ENCODE measurements at places on chromosomes 3 and 15.

- no peak for DNase-seq
These were observed 135.3 kb upstream of the TGFBR2 start for GRCh38 chr3:30471066-30471465.

DNA sequence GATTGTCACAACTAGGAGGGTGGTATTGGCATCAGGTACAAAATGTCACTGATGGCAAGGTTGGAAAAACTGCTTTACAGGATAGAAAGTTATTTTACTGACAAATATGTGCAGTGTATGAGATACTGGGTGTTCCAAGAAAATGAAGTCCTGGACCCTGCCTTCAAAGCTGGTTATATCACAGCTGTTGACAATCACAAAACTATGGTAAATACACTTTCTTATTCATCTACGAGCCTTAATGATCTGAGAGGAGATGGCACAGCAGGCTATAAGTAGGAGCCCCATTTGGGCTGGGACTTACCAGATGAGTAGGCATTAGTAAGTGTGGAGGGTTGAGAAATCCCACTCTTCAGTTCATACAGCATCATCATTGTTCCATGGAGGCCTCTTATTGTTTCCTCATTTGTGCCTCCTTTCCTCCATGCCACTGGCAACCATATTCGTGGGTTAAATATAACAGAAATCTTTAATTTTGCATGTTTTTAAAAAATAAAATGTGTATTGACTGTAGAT lies 66.9 kb downstream of the CMTM8 start:
- DNase-seq: no peak

DNA sequence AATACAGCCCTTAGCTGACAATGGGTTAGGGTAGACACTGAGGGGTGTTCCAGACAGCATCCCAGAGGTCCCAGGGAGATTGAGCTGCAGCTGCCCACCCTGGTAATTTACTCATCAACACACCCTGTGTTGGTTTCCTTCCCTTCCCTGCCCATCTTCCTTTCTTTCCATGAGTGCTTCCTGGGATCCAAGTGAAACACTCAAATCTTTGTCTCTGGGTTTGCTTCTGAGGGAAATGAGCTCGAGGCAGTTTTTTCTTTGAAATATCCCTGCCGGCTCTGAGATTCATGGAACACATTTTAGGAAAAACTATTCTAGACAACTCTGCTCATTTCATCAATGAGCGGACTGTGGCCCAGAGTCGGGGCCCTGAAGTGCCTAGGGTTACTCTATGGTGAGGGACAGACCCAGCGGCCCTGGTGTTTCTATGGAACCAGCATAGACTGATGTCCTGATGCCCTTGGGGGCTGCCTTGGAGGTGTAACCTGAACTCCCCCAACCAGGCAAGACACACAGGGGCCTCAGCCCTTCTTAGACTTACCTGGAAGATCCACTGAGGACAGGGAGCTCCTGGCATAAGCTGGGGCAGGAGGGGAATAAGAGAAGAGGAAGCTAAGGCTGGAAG lies 14.9 kb upstream of the CSRNP1 start:
- DNase-seq: no peak

GRCh38 chr3:73786321-73786807 lies 161.6 kb upstream of the PDZRN3 start:
- DNase-seq: no peak

GRCh38 chr3:194598771-194599557 lies 34.3 kb downstream of the TMEM44 start:
- no peak for DNase-seq

DNA sequence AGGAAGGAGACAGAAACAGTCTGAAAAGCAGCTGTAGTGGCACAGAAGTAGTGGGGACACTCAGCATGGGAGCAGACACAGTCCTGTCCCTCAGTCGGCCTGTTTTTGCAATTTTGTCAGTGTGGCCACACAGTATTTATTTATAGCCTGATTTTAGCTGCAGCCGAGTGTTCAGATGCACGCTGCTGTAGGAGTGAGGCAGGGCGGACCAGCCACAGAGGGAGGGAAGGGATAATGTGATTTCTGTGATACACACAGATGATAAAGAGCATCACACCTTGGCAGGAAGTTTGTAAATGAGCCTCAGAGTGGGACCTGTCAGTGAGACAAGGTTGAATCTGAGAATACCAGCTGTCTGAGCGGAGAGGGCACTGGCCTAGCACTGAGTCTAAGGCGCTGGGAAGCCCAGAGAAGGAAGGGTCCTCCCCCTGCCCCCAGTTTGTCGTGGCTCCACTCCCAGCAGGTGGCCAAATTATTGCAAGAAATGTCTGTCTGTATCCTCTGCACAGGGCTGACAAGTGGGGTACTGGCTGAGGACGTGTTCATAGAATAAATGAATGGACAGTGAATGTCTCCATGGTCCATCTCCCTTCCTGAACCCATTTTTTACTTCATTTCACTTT lies 3.8 kb downstream of the PSTPIP1 start:
- DNase-seq: no peak

DNA sequence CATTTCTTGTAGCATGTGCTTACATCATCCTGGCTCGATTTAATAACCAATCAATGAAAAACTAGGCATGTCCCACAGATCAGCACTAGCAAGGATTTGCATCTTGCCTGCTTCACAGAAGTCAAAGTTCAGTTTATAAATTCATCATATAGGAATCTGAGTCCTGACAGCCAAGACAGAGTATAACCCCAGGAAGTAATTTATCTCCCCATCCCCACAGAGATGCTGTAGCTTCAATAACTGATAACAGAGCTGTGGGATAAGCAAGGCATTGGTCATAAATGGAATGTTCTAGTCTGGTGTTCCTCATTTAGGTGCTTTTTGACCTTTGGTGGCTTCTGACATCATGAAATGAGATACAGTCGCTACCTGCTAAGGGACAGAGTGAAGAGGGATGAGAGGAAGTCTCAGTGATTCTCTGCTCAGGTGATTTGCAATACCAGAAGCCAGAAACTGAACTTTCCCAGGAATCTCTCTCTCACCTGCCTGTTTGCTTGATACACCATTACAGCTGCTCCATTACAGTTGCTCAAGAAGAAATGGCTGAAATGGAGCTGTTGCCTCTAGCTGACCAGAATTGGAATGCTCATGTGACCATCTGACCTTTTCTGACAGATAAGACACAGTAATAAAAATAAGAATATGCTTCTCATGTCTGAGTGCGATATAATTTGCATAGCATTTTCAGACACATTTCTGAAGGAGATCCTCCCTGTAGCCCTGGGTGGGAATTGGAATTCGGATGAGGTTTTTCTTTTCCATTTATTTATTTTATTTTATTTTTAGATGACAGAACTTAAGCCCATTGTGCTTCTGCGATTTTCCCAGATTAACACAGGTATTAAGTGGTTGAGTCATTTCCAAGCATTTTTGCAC lies 217.1 kb upstream of the KCNMB2 start:
- DNase-seq: no peak

GRCh38 chr3:110567029-110567428 lies 504.6 kb upstream of the NECTIN3 start:
- DNase-seq: no peak

DNA sequence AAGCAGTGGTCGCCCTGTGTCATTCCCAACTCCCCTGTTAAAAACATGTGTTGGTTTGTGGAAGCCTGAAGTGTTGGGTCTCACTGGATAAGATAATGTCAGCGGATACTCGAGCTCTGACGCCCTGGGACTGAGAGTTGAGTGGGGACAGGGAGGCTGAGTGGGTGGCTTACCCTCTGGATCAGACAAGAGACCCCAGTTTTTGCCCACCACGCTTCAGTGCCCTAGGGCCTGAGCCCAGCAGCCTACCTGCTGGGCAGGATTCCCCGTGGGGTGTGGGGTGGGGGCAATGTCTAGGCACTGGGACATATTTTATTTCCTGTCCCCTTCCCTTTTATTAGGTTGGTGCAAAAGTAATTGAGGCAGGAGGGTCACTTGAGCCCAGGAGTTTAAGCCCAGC lies 75.0 kb downstream of the SMAD6 start:
- DNase-seq: no peak

- no peak for DNase-seq
These were observed 101.6 kb downstream of the ZPLD1 start for GRCh38 chr3:102536456-102536855.

- peak; percentile 10 for DNase-seq
These were observed 611 bp downstream of the CTDSPL2 start for GRCh38 chr15:44427756-44428724.

GRCh38 chr3:157452097-157452496 lies 15.4 kb downstream of the PTX3 start:
- no peak for DNase-seq

GRCh38 chr15:42206406-42206805 lies 1.7 kb downstream of the VPS39 start:
- no peak for DNase-seq

GRCh38 chr3:4522947-4523346 lies 29.8 kb downstream of the ITPR1 start:
- DNase-seq: no peak

DNA sequence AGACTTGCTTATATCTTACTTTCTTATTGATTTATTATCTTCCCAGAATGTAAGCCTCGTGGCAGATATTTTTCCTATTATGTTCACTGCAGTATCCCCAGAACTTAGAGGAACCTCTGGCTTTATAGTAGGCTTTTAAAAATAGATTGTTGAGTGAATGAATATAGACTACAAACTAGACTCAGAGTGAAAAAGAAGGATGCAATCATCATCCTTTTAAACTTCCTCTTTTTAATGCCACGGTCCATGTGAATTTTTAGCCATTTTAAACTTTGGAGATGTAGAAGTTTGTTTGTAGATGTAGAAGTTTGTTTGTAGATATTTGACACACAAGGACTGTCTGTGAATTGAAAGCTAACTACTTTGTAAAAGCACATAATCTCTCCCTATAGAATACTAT lies 7.2 kb upstream of the P2RY12 start:
- DNase-seq: no peak

GRCh38 chr15:64348455-64348854 lies 7.5 kb downstream of the CSNK1G1 start:
- DNase-seq: no peak

DNA sequence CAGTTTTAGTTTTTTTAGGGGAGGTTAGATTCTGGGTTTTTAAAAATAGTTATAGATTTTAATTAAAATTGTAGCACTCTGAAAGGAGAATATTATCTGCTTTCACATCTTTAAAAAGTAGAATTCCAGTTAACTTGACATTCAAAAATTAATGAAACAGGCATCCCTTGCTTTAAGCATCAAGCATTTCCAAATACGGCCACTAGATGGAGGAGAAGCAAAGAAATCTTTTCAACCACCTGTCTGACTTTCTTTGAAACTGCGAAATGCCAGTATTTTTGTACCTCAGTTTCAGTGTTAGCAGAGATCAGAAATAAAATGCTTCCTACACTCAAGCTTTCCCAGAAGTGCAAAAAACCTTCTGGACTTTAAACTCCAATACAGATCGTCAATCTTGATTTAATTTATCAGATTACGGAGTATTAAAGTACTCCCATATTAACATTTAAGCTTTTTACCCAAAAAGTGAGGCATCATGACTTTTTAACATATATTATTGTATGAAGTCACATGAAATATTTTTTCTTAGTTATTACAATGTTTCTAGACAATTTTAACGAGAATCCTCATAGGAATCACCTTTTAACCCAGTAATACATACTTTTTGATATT lies 153.3 kb downstream of the P3H2 start:
- DNase-seq: no peak

- DNase-seq: no peak
These were observed 734.6 kb downstream of the TUSC7 start for GRCh38 chr3:117444175-117444574.

GRCh38 chr3:64259636-64260035 lies 34.4 kb upstream of the PRICKLE2 start:
- DNase-seq: no peak

DNA sequence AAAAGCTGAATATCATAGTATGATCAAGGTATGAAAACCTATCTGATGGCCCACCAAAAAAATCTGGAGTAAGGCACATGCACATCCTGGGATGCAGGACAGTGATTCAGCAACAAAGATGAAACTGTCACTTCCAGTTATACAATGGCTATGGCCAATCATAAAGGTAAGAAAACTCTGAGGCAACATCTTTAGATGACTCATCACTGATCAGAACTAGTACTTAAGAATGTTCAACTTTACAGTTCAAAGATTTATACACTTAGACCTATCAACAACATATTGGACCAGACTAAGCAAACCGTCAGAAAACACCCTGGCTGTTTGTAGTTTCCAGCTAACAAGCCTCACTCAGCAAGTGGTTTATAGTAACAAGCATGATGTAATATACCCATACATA lies 21.3 kb upstream of the PLCH1 start:
- no peak for DNase-seq

All from stimulated activated CD4-positive, alpha-beta T cell treated with anti-CD3 and anti-CD28 coated beads, TNF-alpha, amount 100 ng/mL, for 24 hours (primary cell).